NCI-H526 (cell line): ENCODE measurements at places on chromosomes 5 and 9.

GRCh38 chr5:23260621-23261020, 246.8 kb upstream of the PRDM9 start:
- DNase-seq = no peak

- no peak for DNase-seq
These were observed 1087.7 kb upstream of the ARRDC3 start for GRCh38 chr5:92470770-92471169.

GRCh38 chr5:72368271-72368670, 48.1 kb downstream of the PTCD2 start:
- DNase-seq = no peak

GRCh38 chr9:93003552-93004407, 54.7 kb upstream of the SUSD3 start:
- peak; percentile 72 for DNase-seq

- no peak for DNase-seq
These were observed 408.8 kb downstream of the ENC1 start for GRCh38 chr5:74231697-74232096.

- no peak for DNase-seq
These were observed 13.6 kb downstream of the TRMO start for GRCh38 chr9:97908705-97909104.

DNA sequence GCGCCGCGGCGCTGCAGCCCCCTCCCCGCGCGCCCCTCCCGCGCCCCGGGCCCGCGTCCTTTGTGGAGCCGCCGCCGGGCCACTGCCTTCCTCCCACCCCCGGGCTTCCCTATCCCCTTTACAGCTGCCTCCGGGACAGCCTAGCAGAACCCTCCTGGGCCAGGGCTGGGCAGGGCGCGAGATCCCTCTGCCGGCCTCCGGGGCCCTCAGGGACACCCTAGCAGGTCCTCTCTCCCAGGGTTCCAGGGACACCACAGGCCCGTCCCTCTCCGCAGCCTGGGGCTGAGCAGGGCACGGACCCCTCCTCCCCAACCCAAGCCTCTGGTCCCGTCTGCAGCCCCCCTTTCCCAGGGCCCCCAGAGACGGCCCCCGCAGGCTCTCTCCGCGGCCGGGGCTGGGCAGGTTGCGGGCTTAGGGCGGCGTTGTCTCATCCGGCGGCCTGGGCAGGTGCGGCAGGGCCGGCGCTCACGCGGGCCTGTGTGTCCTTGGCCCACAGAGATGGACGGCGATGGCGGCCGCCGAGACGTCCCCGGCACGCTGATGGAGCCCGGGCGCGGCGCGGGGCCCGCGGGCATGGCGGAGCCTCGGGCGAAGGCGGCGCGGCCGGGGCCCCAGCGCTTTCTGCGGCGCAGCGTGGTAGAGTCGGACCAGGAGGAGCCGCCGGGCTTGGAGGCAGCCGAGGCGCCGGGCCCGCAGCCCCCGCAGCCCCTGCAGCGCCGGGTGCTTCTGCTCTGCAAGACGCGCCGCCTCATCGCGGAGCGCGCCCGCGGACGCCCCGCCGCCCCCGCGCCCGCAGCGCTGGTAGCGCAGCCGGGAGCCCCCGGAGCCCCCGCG, 710 bp downstream of the WNK2 start:
- peak; percentile 54 for DNase-seq

DNA sequence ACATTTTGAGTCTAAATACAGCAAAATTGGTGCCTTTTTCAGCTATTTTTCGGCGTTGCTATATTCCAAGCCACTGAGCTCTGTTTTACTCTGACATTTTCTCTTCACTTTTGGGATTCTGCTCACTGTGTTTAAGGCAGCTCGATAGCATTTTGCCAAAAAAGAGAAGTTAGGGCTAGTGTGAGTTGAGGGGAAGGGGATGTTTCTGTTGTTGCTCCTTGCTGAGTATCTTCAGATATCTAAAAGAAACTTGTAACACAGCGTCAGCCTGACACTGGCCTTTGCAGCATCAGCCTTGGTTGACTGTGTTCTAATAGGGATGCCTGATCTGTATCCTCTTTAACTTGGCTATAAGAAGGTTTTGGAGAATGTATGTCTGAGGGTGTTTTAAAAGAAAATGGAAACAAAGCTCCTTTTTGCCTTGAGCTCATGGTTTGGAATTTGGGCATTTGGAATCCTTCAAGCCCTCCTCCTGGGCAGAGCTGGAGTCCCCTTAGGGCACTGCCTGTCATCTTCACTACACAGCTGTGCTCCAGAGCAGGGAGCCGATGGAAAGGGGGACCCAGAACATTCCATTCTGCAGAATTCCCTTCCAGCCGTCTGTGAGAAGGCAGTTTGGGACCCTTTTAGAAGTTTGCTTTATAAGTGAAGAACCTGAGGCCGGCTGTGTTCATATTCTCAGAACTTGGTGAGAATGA, 63.0 kb downstream of the EXOSC2 start:
- no peak for DNase-seq

- no peak for DNase-seq
These were observed 27.9 kb upstream of the GLRX start for GRCh38 chr5:95850391-95850894.

DNA sequence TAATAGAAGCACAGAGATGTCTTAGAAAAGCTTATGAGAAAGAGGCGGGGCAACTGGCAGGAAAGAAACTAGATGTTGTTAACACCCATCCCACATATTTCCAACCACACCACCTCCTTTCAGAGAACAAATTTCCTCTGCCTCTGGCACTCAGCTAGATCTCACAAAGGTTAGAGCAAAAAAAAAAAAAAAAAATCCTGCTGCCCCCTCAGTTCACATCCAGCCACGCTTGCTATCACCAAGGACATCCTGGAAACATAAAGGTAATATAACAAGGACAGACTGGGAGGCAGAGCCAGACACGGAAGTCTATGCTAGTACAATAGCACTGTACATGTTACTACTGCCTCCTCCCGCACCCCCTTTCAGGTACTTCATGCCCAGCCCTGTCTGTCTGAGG, 238.0 kb upstream of the PTGER4 start:
- no peak for DNase-seq

DNA sequence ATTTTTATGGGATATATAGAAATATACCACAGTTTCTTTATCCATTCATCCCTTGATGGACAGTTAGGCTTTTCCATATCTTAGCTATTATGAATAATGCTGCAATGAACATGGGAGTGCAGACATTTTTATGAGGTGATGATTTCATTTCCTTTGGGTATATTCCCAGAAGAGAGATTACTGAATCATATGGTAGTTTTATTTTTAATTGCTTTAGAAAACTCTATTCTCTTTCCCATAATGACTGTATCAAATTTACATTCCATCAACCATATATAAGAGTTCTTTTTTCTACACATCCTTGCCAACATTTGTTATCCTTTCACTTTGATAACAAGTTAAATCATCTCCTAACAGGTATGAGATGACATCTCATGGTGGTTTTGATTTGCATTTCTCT, 821.6 kb downstream of the TLE1 start:
- no peak for DNase-seq
